ENCODE measurements at places on chromosomes 3 and 15. TPM values are rescaled to one million over a fixed set of nuclear protein-coding genes. Genes with fewer than 3 reads are reported as not detected.

- DNase-seq: no peak
Measured at GRCh38 chr3:144294659-144295538, 323.3 kb downstream of the DIPK2A start.

The VEPH1 gene
- total RNA-seq: 0.86 TPM

The CCDC39 gene
- not detected for total RNA-seq

The LAMB2 gene
- 1,056 TPM for total RNA-seq

The ACKR2 gene
- 6.2 TPM for total RNA-seq

DNA sequence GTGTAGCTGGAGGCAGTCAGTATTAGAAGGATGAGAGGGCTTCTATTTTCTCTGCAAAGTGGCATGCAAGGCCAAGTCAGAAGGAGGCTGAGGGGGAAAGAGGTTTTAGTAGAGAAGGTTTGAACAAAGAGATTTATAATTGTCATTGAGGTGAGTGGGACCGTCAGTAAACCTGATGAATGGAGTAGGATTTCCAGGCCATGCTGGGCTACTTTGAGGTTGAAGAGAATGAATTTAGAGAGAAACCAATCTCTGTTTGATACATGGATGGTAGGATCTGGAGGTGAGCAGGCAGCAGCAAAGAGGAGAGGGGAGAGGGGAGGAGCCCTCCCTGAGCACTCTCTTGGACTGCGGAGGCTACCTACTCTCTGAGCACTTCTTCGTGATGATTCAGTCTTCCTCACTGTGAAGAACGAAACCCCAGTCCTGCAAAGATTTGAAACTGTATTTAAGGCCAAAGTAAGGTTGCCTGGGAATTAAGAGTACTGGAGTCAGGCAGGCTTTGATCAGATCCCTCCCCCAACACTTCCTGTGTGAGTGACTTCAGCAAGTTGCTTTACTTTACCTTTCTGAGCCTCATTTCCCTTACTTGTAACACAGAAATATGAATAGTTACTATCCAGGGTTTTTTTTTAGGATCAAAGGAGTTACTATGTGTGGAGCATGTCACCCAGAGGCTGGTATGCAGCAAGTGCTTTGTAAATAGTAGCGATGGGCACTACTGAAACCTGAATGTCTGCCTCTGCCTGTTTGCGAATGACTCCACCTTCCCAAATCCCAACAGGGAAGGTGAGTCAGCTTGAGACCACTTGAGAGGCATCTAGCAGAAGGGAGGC lies 75.8 kb downstream of the RPL39L start:
- DNase-seq: no peak

DNA sequence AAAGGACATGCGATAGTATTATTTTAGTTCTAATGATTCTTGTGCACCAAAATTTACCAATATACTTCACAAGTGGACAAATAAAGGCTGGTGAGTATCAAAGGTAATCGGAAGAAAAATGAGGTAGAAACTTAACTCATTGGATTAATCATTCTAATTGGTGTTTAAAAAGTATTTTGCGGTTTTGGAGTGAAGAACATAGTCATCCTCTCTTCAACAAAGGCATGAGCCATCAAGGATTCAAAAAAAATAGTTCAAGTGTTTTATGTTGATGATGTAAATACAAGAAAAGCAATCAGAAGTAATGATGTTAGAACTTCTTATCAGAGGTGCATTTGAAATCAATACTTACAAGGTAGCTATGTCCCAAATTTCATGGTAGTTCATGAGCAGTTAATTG lies 221.5 kb downstream of the P3H2 start:
- DNase-seq: no peak

The SLC28A1 gene
- 0.12 TPM for total RNA-seq

DNA sequence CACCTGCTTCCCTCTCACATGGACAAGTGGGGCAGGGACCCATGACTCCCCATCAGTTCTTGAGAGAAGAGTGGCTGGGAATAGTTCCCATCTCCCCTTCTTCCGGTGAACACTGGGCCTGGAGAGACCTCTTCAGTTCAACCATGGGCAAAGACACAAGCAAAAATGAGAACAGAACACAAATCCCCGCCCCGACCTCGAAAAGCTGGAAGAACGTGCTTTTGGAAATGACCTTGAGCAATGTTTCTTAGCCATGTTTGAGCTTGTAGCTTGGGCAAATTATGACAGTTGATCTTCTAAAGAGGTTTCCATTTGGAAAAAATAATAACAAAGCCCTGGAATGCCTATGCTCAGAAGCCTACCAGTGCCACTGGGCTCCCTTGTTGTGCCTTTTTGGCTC lies 59.0 kb downstream of the FAM174B start:
- DNase-seq: no peak

DNA sequence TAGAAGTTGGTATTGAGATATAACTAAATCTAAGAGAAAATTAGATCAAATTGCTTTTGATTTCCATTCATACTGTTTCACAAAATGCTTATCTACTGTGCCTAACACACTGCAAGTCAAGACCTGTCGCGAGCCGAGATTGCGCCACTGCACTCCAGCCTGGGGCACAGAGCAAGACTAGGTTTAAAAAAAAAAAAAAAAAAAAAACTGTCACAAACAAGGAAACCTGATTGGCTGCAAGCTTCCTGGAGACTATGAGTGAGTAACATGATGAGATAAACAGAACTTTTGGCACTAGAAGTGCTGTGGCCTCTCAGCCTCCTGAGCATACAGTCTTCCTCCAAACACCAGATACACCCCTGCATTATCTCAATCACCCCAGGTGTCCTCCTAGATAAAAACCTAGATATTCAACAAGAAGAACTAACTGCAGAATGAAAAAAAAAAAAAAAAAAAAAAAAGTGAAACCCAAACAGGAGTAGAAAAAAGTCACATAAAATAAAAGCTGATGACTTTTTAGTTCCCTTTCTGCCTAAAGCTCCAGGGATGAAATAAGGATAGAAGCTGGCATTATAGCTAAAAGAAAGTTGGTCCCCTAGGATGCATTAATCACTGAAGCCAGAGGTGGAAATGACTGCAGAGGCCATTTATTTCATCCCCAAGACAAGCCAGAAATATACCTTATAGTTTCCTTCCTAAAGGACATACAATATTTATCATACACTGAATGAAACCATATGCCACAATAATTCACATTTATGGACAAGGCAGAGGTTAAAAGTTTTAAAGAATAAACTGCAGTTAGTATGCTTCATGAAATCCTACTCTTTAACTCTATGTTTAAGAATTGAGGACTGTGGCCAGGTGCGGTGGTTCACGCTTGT lies 82.4 kb downstream of the P3H2 start:
- no peak for DNase-seq

The REC114 gene
- not detected for total RNA-seq

- DNase-seq: no peak
Measured at GRCh38 chr15:86163816-86164215, 84.1 kb downstream of the AGBL1 start.

- no peak for DNase-seq
Measured at GRCh38 chr3:134144694-134145093, 106.0 kb downstream of the RYK start.

The GOLGA8S gene
- 0.31 TPM for total RNA-seq

DNA sequence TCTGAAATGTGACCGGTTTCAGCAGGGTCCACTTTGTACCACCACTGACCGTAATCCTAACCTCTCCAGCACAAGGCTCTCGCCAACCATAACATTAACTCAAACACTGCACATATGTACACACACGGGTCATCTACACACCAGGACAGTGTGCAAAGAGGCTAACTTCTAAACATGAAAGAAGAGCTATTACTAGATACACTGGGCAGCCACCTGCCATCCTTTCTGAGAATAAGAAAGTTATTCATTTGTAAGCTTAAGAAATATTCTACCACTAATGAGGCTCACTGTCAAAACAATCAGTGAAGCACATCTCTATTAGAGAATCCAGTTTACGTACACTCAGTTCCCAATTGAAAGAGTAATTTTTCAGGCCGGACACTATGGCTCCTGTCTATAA lies 59.1 kb upstream of the PARL start:
- DNase-seq: no peak

- no peak for DNase-seq
Measured at GRCh38 chr3:41974223-41974622, 12.3 kb upstream of the ULK4 start.

The COPS2 gene
- total RNA-seq: 38.2 TPM

GRCh38 chr3:196989721-196990262 lies 21.2 kb upstream of the PIGZ start:
- no peak for DNase-seq

GRCh38 chr15:68784206-68784605 lies 36.5 kb downstream of the ANP32A start:
- DNase-seq: no peak

The IL12A gene
- 0.31 TPM for total RNA-seq

- no peak for DNase-seq
Measured at GRCh38 chr3:150079029-150079739, 108.5 kb upstream of the PFN2 start.

- no peak for DNase-seq
Measured at GRCh38 chr3:77539677-77540076, 499.8 kb downstream of the ROBO2 start.

The DNAJC17 gene
- total RNA-seq: 15.7 TPM

The RARRES1 gene
- 10.0 TPM for total RNA-seq

- DNase-seq: no peak
Measured at GRCh38 chr3:173733029-173733652, 335.6 kb downstream of the NLGN1 start.

DNA sequence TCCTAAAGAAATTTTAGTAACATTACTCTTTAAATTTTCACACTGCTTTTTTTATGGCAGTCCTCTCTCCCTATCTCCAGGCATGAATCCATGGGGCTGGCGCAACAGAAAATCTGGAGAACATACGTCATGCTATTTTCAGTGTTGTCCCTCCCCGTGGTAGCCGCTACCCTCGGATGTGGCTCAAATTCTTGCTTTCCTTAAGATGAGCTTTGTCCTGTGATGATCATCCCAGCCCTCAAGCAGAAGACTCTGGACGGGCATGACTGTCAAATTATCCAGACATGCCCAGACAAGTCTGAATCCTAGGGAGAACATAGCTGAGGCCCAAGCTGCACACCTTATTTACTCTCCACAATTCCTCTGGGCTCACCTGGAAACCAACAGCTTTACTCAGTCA lies 49.1 kb downstream of the FMN1 start:
- no peak for DNase-seq

GRCh38 chr3:112463250-112463649 lies 36.0 kb downstream of the BTLA start:
- no peak for DNase-seq

DNA sequence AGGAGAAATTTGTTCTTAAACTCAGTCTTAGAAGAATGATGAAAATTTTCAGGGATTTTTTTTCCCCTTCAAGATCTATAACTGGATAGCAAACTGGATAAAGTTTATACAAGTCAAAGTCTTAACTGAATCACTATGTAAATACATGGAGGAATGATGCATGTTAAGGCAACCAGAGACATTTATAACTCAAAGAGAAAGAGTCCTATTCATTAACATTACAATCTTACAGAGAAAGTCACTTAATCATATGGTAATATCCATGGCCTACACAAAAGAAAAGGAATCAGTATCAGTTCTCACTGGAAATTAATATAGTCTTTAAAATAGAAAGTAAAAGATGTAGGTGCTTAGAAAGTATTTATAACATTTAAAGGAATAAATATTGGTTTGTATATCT lies 869.1 kb downstream of the TBL1XR1 start:
- DNase-seq: no peak

DNA sequence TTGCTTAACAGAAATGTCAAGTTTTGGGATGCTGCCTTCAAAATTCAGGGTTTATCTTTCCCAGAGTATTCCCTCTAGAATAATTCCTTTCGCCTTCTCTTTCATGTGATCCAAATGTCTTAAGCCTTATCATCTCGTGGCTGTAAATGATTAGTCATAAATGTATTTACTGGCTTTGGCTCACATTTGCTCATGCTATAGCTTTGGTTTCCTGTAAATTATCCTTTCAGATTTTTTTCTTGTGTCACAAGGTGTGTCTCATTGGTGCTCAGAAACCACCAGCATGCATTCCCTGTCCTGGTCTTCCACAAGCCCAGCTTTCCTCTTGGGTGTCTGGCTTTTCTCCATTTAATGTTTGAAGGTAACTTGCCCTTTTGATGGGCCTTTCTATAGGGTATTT lies 692.7 kb upstream of the ALCAM start:
- no peak for DNase-seq

The CERS3 gene
- total RNA-seq: not detected

GRCh38 chr3:25548836-25549235 lies 115.9 kb downstream of the TOP2B start:
- DNase-seq: no peak

The PLA2G4E gene
- 0.11 TPM for total RNA-seq

The RCN2 gene
- 39.9 TPM for total RNA-seq

The RASGRP1 gene
- total RNA-seq: 4.4 TPM

GRCh38 chr3:167346171-167346570 lies 33.9 kb downstream of the ZBBX start:
- DNase-seq: no peak

Data from right atrium auricular region (tissue), 2 donors.